ENCODE measurements at places on chromosomes 1 and 21. TPM values are rescaled to one million over a fixed set of nuclear protein-coding genes. Genes with fewer than 3 reads are reported as not detected.

Gene IQCC
- total RNA-seq: 2.7 TPM

Gene MEGF6
- 123 TPM for total RNA-seq

Gene UBL4B
- not detected for total RNA-seq

Gene C4BPB
- 0.72 TPM for total RNA-seq

Gene TTC13
- total RNA-seq: 40.5 TPM

Gene CFHR2
- total RNA-seq: not detected

Gene KIFAP3
- total RNA-seq: 17.8 TPM

Gene OR2L13
- total RNA-seq: not detected

Gene RPTN
- total RNA-seq: not detected

Gene AKR7A3
- 0.99 TPM for total RNA-seq

Gene PMVK
- total RNA-seq: 19.1 TPM

Gene DEPDC1
- total RNA-seq: 0.39 TPM

Gene PRMT6
- total RNA-seq: 7.8 TPM

Gene SLC2A5
- total RNA-seq: 0.64 TPM

Gene TBX19
- total RNA-seq: 3.8 TPM

Gene FNBP1L
- 2.4 TPM for total RNA-seq

Gene CACNA1S
- not detected for total RNA-seq

Gene GJC2
- 2.8 TPM for total RNA-seq

Gene SPRR4
- total RNA-seq: not detected

Gene NPPB
- not detected for total RNA-seq

Gene FABP3
- total RNA-seq: not detected

Gene IFNLR1
- 2.8 TPM for total RNA-seq

Gene MNDA
- total RNA-seq: not detected

Gene CD1B
- total RNA-seq: not detected
